ENCODE measurements at places on chromosomes 6 and 20.
A peak's percentile ranks its signal among the peaks of the same experiment; 100 is the strongest.

- DNase-seq = no peak
Measured at GRCh38 chr20:23356203-23356602, 5.6 kb downstream of the NXT1 start.

- peak; percentile 38 for DNase-seq
Measured at GRCh38 chr6:130019326-130020072, 1.1 kb downstream of the L3MBTL3 start.

DNA sequence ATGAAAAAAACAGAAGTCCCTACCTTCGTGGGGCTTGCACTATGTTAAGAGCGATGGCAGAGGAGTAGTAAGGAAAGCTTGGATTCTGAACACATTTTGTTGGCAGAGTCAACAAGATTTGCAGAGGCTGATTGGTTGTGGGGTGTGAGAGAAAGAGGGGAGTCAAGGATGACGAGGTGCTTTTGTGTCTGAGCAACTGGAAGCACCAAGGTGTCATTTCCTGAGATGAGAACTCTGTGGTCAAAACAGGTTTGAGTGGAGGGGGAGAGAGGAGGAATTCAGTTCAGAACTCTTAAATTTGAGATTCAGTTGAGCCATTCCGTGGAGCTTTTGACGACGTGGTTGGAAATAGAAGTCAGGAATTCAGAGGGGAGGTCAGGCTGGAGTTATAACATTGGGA, 3.5 kb downstream of the OCSTAMP start:
- DNase-seq = no peak

DNA sequence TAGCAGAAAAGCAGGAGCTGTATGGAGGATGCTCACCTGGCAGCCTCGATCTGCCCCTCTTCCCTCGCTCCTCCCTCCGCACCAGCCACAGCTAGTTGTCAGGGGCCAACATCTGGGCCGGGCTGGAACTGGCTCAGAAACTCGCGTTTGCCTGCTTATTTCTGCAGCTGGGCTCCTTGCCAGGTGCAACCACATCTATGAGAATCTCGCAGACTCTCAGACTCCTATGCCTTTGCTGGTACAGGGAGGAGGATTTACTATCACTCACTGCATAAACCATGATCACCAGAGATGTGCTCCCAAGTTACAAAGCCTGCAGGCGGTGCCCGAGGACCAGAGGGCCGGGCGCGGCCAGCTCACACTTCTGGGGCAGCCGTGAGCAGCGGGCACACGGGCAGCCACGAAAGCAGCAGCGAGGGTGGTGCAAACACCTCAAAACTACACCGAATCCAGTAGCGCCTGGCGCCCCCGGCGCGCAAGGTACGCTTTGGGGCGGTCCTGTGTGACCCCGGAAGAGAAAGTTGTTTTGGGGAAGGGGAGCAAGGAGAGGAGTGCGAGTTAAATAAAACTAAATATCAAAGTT, 577 bp upstream of the LRRC1 start:
- DNase-seq = peak; percentile 74

GRCh38 chr6:3546121-3546520, 89.3 kb upstream of the SLC22A23 start:
- DNase-seq = no peak

DNA sequence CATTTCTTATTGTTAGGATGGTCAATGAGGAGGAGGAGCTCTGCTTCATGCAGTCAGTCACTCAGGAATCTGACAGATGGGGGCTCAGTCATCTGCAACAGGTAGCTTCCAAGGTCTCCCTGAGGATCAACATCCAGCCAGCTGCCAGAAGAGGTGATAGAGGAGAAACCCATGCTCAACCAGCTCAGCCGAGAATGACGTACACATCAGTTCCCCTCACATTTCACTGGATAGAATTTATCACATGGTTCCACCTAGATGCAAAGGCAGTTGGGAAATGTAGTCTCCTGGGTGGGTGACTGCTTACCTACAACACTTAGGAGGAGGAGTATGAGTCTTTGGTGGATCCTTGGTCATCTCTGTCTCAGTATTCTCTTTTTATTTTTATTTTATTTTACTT, 144.5 kb downstream of the CEBPB start:
- DNase-seq = no peak

DNA sequence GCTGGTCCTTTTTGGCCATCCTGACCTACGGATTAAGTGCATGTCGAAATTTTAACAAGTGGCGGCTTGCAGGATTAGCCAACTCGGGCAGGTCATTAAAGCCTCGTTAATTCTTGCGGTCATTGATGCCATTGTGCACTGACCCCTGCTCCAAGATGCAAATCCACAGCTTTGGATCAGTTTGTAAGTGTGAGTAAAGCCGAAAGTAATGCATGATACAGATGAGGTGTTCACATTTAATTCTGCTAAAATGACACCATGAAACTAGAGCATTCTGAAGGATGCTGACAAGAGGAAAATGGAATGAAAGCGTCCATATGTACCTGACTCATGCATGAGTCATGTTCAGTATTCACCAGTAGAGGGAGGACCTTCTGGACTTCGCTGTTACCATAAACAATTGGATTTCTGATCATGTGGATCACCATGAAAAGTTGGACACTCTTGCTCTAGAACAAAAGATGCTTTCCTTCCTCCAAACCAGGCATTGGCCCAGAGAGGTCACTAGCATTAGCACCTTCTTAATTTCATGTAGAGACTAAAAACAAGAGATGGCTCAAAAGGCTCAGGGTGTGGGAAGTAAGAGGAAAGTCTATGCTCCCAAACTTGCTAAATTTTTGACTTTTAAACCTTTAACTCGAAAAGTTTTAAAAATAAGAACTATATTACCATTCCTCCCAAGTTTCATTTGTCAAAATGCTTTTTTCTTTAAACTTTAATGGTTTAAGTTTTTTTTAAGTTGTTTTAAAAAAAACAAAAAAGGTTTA, 48.0 kb downstream of the MUC22 start:
- DNase-seq = peak; percentile 90

GRCh38 chr20:42018979-42019378, 400.8 kb upstream of the CHD6 start:
- DNase-seq = no peak

DNA sequence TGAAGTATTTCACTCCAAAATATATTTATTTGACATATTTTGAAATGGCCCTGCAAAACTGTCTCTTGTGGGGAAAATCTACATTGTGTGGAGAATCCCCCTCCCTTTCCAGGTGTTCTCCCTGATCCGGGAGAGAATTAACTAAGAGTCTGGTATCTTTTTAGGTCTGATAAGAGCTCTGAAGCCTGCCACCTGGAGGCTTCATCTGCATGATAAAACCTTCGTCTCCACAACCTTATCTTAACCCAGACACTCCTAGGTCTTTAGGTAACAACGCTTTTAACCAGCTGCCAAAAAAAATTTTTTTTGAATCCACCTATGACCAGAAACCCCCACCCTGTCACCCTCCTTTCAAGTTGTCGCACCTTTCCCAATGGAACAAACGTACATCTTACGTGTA, 43.0 kb downstream of the FAM184A start:
- no peak for DNase-seq

DNA sequence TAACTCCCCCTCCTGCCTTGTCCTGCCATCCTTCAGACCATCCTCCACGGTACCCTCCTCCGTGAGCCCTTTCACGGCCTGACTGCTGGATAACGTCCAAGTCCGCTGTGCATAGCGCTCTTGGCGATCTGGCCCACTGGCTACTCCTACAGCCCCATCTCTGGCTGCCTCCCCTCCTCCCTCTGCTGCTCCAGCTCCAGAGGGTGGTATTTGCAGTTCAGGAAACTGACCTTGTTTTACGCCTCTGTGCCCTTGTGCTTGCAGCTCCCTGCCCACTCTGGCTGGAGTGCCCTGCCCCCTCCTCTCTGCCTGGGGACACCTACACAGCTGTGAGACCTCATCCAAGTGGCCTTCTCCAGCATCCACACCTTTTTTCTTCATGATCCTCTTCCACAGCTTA, 6.5 kb upstream of the RREB1 start:
- no peak for DNase-seq

GRCh38 chr6:151070631-151071051, 169.1 kb upstream of the AKAP12 start:
- DNase-seq = peak; percentile 72
